ENCODE measurements at places on chromosomes 4 and X.

GRCh38 chr4:34091451-34091850, 2152.9 kb downstream of the ARAP2 start:
- no peak for DNase-seq

DNA sequence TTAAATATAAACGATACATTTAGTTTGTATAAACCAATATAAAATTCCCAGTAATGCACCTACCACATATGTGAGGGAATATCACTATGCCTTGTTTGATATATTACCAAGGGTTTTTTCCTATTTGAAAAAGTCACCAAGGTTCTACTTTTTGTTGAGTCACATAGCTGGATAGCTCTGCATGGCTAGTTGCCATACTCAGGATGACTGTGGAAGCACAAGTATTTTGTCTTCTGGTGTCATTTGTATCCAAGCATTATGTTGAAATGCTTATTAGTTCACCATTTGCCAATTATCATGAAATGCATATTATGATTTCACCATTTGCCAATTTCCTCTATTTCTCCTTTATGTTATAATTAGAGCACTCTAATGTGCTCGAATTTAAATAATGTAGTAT, 162.7 kb upstream of the TTC29 start:
- DNase-seq: no peak

GRCh38 chr4:181991369-181992108, 251.7 kb upstream of the TENM3 start:
- no peak for DNase-seq

- DNase-seq: peak; percentile 54
Observed at GRCh38 chr4:138494931-138495330, 252.8 kb upstream of the SLC7A11 start.

DNA sequence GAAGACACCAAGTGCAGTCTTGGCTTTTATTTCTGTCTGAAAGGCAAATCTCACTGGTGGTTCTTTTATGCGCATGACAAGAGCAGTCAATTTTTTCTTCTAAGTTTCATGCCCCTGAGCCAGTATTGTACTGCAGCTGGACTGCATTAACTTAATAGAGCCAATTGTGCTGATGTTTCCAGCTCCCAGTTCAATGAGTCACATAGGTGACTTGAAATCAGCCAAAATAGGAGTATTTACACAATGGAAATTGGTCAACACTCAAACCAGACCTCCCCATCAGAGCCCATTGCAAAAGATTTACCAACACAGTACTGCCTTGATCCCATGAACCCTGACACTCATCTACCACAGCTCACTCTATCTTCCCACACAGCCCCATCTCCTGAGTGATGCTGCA, 100.3 kb upstream of the GUCY1A1 start:
- DNase-seq: no peak

DNA sequence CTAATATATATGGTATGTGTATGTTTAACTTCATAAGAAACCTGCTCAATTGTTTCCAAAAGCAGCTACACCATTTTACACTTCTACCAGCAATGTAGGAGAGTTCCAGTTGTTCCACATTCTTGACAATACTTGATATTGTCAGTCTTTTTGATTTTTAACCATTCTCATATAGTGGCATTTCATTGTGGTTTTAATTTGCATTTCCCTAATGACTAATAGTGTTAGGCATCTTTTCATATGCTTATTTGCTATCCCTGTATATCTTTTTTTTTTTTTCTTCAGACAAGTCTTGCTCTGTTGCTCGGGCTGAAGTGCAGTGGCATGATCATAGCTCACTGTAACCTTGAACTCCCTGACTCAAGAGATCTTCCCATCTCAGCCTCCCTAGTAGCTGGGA, 58.2 kb upstream of the TRIM2 start:
- DNase-seq: peak; percentile 78

DNA sequence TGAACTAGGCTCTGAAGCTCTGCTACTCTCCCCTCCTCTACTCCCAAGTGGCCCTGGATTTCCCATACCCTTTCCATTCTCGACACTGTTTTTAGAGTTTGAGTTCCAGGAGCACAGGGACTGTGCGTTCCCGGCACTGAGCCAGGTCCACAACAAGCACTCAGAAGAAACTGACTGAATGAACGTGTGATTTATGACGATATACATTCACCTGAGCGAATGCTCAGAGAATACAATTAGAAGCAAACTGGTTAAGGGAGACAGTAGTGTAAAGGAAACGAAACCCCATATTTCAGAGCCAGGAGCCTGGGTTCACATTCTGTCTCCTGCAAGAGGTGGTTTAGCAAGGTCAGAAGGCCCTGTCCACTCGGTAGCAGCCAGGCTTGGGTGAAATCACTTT, 1.4 kb upstream of the KIAA0232 start:
- DNase-seq: no peak

DNA sequence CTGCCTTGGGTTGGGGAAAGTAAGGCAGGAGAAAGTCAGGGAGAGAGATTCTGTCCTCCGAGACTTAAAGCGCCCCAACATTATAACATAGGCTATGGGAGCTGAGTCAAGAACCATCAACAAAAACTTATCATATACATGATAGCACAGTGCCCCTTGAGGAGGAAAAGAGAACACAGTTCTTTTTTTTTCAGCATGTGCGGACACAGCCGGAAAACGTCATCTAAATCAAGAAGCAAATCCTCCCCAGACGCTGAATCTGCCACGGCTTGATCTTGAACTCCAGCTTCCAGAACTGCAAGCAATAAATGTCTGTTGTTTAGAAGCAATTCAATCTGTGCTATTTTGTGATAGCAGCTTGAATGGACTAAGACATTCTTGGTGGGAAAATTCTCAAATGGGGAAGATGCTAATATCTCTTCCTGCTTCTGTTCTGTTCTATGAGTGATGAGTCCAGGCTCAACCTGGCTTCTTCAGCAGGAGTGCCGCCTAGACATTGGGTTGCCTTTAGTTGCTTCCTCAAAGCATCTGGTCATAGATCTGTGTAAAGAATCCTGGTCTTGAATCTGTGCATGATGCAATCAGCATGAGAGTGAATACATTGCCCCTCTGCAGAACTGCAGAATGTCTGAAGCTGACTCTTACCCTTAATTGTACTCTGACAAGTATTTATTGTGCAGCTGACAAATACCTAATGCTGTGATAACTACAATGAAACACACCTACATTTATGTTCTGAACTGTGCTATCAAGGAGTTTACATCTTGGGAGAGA, 549.8 kb upstream of the PRKX start:
- no peak for DNase-seq

GRCh38 chrX:13754765-13755164, 20.2 kb downstream of the OFD1 start:
- DNase-seq: no peak

GRCh38 chr4:124044867-124045266, 648.3 kb downstream of the SPRY1 start:
- no peak for DNase-seq

GRCh38 chr4:105246712-105247111, 100.0 kb downstream of the TET2 start:
- DNase-seq: no peak

GRCh38 chrX:129787336-129788055, 7.7 kb downstream of the SASH3 start:
- DNase-seq: no peak

DNA sequence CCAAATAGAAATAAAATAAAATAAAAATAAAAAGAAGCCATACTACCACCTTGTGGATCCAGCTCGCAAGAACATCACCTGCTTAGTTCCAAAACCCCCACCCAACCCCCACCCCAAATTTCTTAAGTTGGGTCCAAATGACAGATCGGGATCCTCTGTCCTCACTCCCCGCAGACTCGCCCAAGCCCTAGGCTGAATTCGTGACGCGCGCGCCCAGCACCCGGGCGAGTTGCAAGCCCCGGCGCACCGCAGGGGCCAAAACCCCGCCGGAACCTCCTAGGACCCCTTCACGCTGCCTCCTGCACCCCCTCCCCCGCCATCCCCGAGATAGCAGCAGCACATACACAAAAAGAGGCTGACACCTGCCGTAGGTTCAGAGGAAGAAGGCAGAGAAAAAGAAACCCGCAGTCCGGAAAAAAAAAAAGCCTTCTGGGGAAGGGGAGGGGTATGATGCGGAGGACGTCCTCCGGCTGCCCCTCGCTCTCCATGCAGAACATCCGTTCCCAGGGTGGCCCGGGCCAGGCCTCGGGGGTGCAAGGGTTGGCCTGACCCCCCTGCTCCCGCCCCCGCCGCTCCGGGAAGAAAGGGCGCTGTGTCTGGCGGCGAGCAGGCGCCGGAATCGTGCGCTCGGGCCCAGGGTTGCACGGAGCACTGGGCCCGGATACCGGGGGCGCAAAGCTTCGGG, 2.6 kb downstream of the NLGN4X start:
- no peak for DNase-seq

DNA sequence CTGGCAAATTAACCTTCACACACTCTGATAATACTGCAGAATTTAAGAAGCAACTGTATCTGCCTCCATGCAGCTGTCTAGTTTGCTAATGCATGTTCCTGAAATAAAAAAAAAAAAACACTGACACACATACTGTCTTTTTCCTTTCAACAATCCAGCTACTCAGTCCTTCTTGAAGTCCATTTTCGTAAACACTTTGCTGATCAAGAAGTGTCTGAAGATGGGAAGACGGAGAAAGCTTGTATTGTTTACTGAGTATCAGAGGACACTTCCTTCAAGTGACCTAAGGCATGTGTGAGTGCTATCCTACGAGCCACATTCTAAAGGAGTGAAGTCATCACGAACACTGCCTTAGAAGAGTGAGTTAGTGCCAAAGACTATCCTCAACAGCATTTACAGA, 82.6 kb downstream of the LUZP4 start:
- DNase-seq: peak; percentile 85

- DNase-seq: no peak
Observed at GRCh38 chr4:172125443-172125842, 312.2 kb downstream of the GALNTL6 start.

GRCh38 chrX:7146703-7147412, 654 bp upstream of the STS start:
- DNase-seq: no peak

DNA sequence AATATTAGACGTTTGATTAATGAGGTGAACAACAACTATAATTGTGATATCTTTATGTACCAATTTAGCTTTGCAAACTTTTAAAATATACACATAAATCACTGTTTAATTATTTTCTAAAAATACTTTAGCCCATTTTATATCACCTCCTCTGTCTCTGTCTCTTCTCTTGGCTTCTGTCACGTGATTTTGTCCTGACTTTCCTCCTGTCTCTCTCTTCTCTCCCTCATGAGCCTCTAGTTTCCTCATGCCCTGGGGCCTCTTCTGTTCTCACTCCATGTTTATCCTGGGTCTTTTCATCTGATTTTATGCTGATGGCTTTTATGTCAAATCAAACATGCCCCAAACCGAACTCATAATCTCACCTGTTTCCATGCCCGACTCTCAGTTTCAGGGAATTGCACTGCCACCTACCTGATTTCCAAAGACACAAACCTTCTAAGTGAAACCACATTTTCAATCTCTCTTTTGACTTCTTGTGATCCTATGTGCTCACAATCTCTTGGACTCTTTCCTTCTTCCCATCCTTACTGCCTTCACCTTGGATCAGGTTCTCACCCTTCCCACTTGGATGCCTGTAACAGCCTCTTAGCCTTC, 303.0 kb upstream of the GALNT7 start:
- peak; percentile 18 for DNase-seq

GRCh38 chr4:151887816-151888180, 127.0 kb upstream of the GATB start:
- DNase-seq: no peak

- DNase-seq: no peak
Observed at GRCh38 chr4:142776026-142776425, 70.1 kb downstream of the INPP4B start.

DNA sequence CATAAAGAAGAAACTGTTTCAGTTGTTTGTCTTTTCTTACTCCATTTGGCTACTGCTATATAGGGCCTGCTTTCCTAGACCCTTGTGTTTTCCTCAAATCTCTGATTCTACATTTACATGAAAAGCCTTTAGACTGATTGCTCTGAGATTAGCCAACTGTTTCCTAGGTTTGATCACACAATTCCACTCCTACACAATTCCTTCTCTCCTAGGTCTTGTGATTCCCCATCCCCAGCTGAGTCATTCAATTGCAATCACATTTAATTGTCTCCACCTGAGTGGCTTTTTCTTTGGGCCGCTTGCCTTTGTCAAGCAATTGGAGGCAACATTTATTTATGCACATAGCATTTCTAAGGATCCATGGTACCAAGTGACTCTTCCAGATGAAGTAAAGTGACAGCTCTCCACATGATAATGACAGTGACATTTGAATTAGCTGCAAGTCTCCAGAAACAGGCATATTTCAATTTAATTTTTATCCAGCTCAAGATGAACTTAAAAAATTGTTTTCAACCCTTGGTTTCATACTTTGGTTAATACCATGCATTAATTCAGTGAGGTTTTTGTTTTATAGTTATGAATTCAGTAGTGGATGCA, 35.8 kb downstream of the ATXN3L start:
- DNase-seq: no peak

DNA sequence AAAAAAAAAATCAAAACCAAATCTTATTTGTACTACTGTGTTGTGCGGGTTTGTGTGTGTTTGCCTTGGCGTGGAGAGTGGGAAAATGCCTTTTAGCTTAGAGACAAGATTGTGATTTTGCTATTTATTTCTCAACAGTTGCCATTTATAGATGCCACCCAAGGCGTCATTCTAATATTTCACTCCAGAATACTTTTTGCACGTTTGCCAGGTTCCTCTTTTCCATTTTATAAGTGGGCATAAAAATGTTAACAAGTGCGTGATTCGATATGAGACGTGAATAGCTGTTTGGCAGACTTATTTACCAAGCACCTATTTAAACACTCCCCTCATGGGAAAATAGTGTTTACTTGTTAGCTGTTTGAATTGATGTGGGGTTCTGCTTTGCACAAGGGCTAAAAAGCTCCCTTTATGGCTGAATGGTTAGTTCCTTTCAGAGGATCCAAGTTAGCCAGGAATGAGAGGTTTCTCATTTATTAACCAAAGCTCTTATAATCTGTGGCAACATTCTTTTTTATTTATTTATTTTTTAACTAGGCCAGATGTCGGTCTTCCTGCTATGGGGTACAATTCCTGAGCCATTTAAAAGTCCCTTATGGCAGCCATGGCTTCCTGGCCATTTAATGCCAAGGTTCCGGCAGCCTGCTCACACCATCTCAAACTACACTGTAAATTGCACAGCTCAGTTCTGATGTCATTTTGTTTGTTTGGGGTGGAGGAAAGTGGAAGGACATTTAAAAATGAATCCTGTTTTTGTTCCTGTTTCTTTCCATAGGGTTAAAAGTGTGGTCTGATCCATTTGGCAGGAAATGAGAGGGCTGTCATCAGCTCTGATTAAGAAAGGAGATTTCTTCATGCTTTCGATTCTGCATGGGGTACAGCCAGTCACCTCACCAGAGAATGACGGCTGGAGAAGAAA, 14.6 kb downstream of the SMIM20 start:
- no peak for DNase-seq

- no peak for DNase-seq
Observed at GRCh38 chr4:73914071-73914470, 44.9 kb downstream of the CXCL1 start.

DNA sequence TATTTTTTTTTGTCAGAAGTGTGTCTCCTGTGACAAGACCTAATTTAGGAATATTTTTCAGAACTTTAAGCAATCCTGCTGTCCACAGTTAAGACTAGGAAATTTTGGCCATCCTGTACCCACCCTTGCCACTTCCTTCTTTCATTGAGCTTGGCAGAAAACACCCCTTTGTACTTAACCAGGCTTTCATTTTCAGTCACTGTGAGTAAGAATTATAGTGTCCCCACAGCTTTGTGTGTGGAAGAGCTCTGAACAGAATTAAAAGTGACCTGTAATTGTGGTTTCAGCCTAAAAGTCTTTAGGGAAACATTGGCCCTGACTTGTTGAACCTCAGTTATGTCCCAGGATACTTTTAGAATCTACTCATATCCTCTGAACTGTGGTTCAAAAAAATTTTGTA, 153.7 kb upstream of the BMP3 start:
- no peak for DNase-seq

- no peak for DNase-seq
Observed at GRCh38 chr4:119026662-119027444, 108.8 kb upstream of the MYOZ2 start.
